GDM1 (cell line): ENCODE measurements at places on chromosomes 6 and 20.

- DNase-seq = no peak
Observed at GRCh38 chr6:16173167-16173940, 44.5 kb downstream of the MYLIP start.

DNA sequence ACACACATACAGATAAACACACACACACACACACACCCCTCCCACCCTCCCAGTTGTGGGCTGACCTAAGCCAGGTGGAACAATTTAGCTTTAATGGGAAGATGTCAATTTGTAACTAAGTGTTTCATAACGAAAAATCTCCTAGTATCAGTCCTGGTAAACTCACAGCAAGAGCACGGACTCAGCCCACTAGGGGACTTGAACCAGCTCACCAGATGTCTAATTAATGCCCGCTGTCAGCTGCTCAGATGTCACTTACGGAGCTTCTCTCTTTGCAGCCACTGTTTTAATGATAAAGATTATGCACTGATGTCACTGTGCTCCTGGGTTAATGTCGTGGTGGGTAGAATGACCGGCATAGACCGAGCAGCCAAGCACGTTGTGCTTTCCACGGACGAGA lies 116.6 kb upstream of the INSM1 start:
- no peak for DNase-seq

- DNase-seq = no peak
Observed at GRCh38 chr6:130929036-130929678, 102.0 kb downstream of the SMLR1 start.

DNA sequence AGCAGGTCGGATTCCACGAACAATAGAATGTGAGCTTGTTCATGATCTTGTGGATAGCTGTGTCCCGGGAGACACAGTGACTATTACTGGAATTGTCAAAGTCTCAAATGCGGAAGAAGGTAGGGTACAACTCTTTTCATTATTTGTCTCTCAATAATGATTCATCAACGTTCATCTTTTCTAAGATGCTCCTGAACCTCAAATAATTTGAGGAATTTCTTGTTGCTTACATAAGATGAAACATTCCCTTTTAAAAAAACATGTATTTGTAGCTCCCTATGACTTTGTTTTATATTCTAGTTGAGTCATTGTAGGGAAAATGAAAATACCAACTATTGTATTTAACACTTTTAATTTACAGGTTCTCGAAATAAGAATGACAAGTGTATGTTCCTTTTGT lies 17.0 kb downstream of the MCM8 start:
- DNase-seq = no peak

GRCh38 chr6:21005816-21006570 lies 471.7 kb downstream of the CDKAL1 start:
- no peak for DNase-seq
